ENCODE measurements at places on chromosomes 5 and 9.

DNA sequence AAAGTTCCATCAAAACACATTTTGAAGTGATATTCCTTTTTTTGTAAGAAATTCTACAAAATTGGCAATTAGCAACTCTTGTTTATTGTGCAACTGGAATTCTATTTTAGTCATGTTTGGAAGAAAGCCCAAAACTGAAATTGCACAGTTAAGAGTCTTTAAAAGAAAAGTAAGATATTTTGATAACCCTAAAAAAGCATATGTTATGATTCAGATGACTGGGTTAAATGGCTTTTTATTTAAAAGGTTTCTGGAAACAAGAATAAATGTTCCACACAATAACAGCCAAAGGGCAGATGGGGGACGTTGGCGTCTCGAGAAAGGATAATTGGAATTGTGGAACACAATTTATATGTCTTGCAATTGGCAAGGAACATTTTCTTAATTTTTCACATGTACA, 275.2 kb downstream of the CDH9 start:
- DNase-seq = no peak

DNA sequence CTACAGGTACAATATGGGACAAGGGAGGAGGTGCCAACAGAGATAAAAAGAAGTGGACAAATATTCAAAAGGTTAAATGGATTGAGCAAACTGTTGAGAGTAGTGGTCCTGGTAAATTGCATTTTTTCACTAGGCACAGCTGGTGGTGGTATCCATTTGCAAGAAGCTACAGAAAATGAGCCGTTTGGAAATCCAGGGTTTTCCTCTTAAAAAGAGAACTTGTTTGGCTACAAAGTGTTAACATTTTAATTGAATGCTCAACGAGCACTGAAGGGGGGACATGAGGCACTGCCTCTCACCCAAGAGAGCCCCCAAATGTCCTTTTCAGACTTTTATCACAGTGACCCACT, 491 bp upstream of the ZCCHC9 start:
- DNase-seq = no peak

- DNase-seq = peak; percentile 18
Measured at GRCh38 chr9:8857926-8858595, 1058.5 kb upstream of the DMAC1 start.

GRCh38 chr9:126468141-126468825, 141.7 kb downstream of the MVB12B start:
- DNase-seq = no peak

- DNase-seq = no peak
Measured at GRCh38 chr5:134714541-134714940, 23.8 kb upstream of the CAMLG start.

DNA sequence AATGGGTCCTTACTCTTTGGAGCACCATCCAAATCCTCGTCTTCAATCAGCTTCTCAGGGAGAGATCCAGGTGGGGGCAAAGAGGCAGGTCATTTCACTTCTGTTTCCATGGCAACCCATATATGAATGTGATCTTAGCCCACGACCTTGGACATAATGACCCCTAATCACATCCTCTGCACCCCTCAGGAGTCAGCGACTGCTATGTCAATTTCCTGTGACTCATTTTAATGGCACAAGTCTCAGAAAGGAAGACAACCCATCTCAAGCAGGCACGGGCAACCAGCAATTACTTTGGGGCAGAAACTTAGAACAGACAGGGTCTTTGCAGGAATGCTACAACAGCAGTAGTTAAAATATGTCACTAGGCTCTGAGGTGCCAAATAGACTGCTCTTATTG, 591.2 kb downstream of the TLR4 start:
- no peak for DNase-seq

DNA sequence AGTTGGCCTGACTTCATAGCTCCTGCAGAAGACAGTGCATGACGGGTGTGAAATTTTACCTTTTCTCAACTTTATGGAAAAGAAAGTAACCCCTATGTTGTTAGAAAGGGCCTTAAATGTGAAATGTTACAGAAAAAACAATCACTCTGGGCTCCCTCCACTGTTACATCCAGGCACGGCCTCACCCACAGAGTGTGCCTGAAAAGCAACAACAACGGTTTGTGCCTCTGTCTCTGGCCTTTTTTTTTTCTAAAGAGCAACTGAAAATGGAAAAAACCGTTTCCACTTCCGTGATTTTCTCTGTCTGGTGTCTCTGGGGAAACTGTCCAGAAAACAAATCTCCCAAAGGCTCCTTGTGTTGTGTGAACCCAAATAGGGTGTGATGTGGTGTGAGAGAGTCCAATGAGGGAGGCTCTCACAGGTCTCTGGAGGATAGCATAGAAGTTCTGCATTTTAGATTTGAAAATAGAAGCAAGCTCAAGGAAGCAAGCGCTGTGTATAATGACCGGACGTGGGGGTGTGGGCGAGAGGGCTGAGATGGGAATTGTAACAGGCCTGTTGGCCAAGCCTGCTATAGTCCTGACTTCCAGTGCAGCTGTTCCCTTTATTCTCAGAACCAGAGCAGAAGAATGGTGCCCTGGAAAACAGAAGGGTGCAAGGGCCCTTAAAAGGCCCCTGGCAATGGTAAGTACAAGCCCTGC, 221.8 kb upstream of the TUT7 start:
- DNase-seq = no peak

DNA sequence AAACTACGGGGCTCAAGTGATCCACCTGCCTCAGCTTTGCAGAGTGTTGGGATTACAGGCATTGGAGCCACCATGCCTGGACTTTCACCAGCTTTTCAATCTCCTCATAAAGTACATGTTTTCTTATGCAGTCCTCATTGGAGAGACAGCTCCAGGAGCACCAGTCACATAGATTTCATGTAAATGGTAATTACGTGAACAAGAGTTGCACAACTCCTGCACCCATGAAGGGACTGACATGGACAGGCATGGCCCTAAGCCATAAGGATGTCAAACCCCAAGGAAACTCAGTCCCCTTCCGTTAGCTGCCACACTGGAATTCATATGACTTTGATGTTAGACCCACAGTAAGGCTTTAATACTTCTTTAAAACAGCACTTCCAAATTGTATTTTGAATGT, 7.6 kb upstream of the ADGRV1 start:
- no peak for DNase-seq

DNA sequence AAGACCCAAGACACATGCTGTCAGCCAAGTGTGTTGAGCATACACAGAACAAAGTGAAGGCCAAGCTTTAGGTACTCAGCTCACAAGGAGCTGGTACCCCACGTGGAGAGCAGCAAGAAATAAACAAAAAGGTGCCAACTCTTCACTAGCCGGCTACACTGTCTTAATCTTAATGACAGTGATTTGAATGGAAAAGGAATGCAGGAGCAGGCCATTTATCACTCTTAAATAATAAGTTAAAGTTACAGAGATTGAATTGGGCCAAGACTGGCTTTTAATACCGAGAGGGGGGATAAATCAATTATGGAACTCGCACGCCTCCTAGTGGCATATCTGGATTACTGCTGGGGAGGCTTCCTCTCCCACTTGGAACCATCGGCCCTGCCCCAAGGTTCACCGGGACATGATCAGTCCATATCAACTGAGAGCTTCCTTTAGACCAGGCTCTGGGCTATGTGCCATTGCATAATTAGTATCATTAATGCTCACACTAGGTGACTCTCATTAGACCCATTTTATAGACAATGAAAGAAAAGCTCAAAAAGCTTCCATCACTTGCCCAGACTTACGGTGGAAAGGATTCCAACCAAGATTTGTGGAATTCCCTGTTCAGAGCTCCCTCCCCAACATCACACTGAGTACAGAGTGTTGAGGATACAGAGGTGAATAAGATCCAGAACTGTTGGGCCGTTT, 94.0 kb downstream of the ACTL7B start:
- DNase-seq = peak; percentile 4

DNA sequence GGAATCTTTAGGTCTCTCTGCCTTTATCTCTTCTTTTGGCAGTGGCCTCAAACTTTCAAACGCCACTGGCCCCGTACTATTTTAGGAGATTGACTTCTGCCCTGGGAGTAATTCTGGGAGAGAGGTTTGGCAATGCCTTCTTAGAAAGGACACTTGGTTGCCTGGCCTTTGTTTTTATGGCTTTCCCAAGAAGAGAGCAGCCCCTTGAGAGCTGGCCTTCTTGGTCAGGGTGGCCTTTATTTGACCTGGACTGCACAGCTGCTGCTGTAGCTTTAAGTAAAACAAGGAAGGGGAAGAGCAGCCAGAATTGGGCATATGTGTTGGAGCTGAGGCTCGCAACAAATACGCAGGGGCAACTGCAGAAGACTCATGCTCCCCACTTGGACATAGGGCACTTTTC, 60.8 kb downstream of the PTPN3 start:
- DNase-seq = no peak

DNA sequence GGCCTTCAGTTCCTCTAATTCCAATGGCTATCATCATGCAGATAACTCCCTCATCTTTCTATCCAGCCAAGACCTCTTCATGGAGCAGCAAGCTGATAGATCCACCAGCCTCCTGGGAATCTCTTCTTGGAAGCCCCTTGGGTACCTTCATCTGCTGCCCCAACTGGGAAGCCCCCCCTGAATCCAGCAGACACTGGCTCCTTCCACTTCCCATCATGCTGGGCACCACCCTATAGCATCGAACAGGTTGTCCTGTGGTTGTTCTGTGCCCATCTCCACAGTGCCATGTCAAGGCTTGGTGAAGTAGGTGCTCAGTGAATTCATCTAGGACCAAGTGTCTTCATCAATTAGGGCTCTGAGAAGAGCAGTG, 410.4 kb upstream of the KLF4 start:
- DNase-seq = no peak
